ENCODE measurements at places on chromosomes 7 and 10. TPM values are rescaled to one million over a fixed set of nuclear protein-coding genes. Genes with fewer than 3 reads are reported as not detected.

DNA sequence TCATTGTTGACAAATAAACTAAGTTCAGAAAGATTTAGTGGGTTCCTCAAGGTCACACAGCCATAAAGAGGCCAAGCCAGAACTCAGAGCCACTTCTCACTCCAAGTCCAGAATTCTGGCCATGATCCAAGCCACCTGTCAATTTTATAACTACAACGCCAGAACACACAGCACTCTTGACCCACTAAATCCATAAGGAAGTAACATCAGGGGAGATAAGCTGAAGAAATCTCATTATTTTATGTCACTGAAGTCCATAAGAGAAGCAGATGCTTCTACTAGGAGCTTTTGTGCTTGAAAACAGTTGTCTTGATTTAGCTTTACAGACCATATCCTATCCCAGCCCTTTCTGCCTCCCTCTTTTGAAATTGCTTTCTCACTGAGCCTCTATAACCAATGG lies 15.9 kb downstream of the ADAM12 start:
- no peak for DNase-seq

DNA sequence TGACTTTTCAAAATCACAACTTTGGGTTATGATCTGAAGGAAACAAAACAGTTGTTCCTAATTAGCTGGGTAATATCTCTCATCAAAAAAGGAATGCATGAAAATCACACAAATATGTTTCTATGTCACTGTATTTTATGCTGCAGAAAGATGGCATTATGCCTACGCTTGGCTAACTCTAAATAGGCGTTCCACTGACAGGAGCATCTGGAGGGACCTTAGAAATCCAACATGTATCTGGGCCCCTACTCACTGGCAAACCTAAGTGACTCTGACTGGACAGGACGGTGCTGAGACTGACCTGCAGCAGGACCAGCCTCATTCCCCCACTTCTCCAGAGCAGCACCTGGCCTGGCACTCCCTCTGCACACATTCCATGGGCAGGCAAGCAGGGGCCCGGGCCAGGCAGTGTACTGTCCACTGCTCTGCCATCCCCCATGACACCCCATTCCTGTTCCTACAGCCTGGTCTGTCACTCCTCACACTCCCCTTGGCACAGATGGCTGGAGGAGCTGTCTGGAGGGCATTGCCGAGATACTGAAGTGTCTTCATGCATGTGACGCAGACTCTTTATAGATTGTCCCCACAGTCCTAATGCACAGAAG lies 2.6 kb upstream of the MYL7 start:
- DNase-seq: no peak

DNA sequence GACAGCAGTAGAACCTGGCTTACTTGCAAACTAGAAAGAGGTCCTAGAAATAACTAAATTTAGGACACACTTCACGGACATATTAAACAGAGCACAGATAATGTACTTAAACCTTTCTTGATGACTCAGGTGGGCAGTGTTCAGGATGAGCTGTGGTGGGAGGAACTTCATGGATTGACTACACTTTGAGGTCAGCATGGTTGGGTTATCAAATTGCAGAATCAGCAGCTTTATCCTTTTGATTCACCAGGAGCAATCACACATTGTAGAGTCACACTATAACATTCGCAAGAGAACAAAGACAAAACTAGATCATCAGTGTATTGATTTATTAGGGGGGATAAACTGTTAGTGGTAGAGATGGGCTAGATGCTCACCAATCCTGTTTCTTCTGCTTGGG lies 38.6 kb upstream of the AGK start:
- DNase-seq: no peak

DNA sequence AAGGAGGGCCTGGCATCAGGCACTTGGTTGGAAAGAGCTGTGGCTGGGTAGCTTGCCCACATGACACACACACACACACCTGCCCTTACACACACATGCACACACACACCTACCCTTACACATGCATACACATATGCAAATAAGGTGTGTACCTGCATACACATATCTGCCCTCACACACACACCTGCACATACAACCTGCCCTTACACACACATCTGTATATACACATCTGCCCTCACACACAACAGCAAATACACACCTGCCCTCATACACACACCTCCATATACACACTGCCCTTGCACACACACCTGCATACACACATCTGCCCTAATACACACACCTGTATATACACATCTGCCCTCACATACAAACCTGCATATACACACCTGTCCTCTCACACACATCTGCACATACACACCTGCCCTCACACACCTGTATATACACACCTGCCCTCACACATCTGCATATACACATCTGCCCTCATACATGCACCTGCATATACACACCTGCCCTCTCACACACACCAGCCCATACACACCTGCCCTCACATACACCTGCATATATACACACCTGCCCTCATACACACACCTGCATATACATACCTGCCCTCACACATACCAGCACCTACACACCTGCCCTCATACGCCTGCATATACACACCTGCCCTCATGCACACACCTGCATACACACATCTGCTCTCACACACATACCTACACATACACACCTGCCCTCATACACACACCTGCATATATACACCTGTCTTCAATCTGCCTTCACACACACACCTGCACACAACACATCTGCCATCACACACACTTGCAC lies 82.9 kb downstream of the GRID1 start:
- no peak for DNase-seq

GRCh38 chr7:152335900-152336571 lies 99.8 kb downstream of the KMT2C start:
- no peak for DNase-seq

DNA sequence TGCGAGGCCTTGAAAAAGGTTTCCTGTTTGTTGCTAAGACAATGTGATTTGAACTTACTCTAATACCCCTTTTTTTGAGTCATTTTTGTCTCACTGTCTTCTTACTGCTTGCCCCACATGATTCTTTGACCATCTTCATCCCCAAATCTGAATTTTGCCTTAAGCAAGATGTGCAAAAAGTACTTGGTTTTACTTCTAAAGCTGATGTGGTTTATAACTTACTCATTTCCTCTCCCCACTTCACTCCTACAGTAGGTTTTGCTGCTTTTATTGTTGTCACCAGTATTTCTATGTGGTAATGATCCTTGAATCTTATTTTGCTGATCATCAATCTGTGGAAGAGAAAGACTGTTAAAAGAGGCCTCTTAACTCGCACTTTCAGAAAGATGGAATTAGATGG lies 396.4 kb downstream of the SDK1 start:
- DNase-seq: no peak

GRCh38 chr7:26365077-26365900 lies 73.6 kb downstream of the SNX10 start:
- DNase-seq: peak; percentile 76

GRCh38 chr10:43201545-43202131 lies 63.4 kb downstream of the CSGALNACT2 start:
- DNase-seq: no peak

- no peak for DNase-seq
Measured at GRCh38 chr7:150940431-150941102, 37.6 kb downstream of the KCNH2 start.

- DNase-seq: no peak
Measured at GRCh38 chr10:72162978-72163377, 52.8 kb upstream of the ANAPC16 start.

GRCh38 chr10:91319336-91319735 lies 90.8 kb upstream of the HECTD2 start:
- DNase-seq: no peak

CHST3 gene
- polyA plus RNA-seq: 17.1 TPM
